ENCODE measurements at places on chromosomes 4 and X. TPM values are rescaled to one million over a fixed set of nuclear protein-coding genes. Genes with fewer than 3 reads are reported as not detected.

Gene DMRTC1B
- polyA plus RNA-seq = 2.4 TPM

Gene TASL
- polyA plus RNA-seq = 0.09 TPM

- DNase-seq = no peak
Observed at GRCh38 chr4:53007024-53007423, 144.9 kb downstream of the RASL11B start.

Gene SLC9A7
- 2.2 TPM for polyA plus RNA-seq

Gene MAGEA6
- not detected for polyA plus RNA-seq

Measured in pancreas (tissue), 10 donors.